Activated CD4-positive, alpha-beta T cell treated with anti-CD3 and anti-CD28 coated beads for 24 hours (primary cell): ENCODE measurements at places on chromosomes 11 and 22.
A peak's percentile ranks its signal among the peaks of the same experiment; 100 is the strongest.

GRCh38 chr22:44024288-44024921 lies at the start of gene PARVB:
Gene PARVB, plus strand, starts transcription at chr22:44024302. Its CDS starts 38 bp downstream, at chr22:44024340.
- DNase-seq, result no peak

GRCh38 chr22:31344256-31344577 lies 1.9 kb downstream of the PATZ1 start:
- DNase-seq, result no peak

GRCh38 chr22:17726006-17726927 lies 48.0 kb downstream of the BID start:
- no peak for DNase-seq

DNA sequence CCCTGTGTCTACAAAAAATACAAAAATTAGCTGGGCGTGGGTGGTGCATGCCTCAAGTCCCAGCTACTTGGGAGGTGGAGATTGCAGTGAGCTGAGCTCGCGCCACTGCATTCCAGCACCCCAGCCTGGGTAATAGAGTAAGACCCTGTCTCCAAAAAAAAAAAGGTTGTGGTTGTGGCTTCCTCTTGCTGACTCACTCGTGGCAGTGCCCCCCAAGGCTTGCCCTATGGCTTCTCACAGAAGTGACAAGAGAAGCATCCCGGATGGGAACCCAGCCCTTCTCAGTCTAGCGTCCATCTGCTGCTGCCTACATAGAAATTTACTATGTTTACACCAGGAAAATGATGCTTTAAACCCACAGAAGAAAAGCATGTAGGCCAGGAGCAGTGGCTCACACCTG lies 68.5 kb upstream of the PITPNB start:
- no peak for DNase-seq

DNA sequence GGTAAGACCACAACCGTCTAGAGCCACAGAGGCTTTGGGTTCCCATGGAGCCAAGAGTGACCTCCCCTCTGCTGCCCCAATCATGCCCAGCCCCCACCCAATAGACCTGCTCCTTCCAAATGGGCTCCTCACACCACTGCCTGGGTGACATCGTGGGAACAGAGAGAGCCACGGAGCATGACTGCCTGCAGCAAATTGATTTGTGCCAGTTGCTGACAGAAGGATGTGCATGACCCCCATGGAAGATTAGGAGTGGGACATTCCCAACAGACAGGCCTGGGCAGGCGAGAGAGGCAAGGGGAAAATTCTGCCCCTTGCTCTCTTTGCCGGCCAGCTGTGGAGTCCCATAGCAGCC lies 88.5 kb downstream of the TENM4 start:
- DNase-seq, result no peak

DNA sequence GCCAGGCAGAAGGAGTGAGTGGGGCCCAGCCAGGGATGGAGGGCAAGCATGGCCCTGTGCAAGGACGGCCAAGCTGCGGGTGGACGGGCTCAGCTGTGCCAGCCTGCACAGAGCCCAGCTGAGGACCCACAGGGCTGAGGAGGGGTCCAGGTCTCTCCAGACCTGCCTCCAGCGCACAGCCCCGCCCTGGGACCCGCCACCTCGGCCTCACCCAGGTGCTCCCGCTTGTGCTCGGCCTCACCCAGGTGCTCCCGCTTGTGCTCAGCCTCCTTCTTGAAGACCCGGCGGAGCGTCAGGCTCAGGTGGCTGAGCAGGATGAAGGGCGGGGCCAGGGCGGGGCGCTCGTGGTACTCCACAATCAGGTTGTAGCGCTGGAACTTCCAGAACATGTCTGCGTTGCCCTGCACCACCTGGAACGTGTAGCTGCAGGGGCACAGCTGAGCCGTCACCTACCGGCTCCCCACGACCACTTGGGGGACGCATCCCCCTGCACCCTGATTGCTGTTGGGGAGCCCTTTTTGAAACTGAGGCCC lies 6.4 kb downstream of the TSSC4 start:
- no peak for DNase-seq

- no peak for DNase-seq
Measured at GRCh38 chr11:110711448-110711775, 825 bp downstream of the ARHGAP20 start.

DNA sequence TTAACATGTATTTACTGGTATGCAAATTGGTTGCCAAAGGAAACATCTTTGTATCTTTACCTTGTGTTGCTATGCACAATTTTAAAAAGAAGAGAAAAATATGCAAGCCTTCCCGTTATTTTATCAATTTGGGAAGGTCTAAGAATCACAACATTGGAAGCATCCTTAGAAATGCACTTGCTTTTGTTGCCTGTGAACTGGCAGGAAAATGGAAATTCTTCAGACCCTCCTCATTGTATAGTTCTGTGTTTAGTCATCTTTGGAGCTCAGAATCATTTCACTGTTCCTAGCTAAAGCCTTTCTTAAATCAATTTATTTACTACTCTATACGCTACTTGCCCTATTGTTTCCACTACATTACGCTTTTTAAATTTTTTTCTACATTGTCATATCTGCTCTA lies 574.5 kb downstream of the DLG2 start:
- no peak for DNase-seq

GRCh38 chr11:57515332-57516060 lies at the start of gene SLC43A1:
Gene SLC43A1, minus strand, starts transcription at chr11:57515702. Its CDS starts 1,591 bp downstream, at chr11:57514111.
- DNase-seq, result peak; percentile 37

- DNase-seq, result no peak
Measured at GRCh38 chr22:42769574-42770447, 49.1 kb upstream of the A4GALT start.

GRCh38 chr11:67592880-67593564 lies 9.4 kb downstream of the GSTP1 start:
- no peak for DNase-seq

- no peak for DNase-seq
Measured at GRCh38 chr11:9992306-9992705, 301.7 kb downstream of the SBF2 start.

- DNase-seq, result no peak
Measured at GRCh38 chr11:3137486-3138177, 27.5 kb downstream of the OSBPL5 start.

- DNase-seq, result no peak
Measured at GRCh38 chr22:25346859-25347751, 127.7 kb downstream of the CRYBB2 start.

DNA sequence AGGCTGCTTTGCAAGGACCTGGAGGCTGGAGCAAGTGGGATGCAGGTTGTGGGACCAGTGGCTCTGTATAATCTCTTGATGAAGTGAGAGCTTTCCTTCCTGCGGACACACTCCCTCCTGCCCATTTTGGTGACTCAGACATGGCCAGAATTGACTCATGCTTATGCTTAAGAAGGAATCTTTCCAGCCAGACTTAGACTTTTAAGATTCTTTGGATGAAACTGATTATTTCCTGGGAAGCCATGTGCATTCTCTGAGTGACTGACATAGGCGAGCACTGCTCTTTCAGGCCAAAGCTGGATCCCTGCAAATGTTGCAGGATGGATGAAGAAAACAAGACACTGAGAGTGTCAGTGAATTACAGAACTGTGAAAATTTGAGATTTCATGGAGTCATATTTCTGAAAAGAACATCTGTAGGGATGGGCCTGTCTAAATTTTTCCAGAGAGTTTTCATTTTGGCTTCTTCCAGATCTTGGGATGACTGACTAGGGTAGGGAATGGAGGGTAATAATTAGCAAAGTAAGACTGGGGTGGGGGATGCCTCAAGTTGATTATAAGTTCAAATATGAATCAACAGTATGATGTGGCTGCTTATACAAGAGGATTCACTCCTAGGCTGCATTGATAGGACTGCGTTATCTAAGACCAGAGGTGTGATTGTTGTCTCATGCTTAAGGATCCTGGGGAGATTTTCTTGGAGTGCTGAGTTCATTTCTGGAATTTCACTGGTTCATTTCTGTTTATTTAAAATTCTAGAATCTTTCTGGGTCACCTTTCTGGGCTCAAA lies 195.8 kb downstream of the HIPK3 start:
- no peak for DNase-seq

- no peak for DNase-seq
Measured at GRCh38 chr11:86483940-86484794, 109.5 kb downstream of the CCDC81 start.

GRCh38 chr22:40635940-40636379 lies 559 bp downstream of the MRTFA start:
- no peak for DNase-seq

- DNase-seq, result no peak
Measured at GRCh38 chr11:32094923-32095322, 4.0 kb downstream of the RCN1 start.

DNA sequence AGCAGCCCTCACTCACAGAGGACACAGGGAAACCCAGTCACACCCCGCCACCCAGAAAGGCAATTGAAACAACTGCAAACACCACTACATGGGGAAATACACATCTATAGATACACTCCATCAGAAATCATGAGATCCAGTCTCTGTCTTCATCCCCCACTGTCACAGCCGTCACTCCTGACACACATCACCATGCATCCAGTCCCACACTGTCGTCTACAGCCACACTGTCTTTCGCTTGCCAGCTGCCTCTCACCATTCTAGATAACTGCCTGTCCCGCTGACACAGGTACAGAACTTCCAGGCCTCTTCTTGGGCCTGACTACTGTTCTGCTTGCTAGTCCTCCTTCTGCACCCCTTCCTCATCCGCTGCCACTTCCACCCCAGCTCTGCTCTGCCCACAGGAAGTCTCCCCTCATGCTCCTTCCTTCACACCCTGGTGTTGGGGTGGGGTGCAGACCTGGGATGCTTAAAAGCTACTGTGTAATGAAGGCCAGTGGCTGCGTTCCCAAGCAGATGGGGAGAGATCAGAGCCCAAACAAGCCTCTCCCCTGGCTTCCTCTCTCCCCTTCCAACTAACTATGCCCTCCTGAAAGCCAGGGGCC lies 42.6 kb downstream of the SLC22A12 start:
- DNase-seq, result no peak

- no peak for DNase-seq
Measured at GRCh38 chr11:94593030-94593429, 25.9 kb downstream of the PIWIL4 start.

DNA sequence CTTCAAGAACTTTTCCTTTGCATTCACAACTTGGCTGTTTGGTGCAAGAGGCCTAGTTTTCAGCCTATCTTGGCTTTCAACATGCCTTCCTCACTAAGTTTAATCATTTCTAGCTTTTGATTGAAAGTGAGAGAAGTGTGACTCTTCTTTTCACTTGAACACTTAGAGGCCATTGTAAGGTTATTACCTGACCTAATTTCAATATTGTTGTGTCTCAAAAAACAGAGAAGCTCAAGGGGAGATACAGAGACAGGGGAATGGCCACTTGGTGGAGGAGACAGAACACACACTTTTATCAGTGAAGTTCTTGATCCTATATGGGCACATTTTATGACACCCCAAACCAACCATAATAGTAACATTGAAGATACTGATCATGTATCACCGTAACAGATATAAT lies 532.3 kb downstream of the DLG2 start:
- no peak for DNase-seq

DNA sequence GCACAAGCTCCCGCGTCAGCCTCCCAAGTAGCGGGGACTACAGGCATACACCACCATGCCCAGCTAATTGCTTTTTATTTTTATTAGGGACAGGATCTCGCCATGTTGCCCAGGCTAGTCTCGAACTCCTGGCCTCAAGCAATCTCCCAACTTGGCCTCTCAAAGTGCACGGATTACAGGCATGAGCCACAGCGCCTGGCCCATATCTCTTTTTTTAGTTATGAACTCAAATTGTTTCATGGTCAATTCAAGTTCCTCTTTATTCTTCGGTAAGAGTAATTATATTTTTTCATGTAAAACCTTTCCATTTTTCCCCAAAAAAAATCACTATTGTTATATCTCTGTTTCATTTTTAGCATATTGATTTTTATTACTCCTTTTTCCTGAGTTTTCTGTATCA lies 25.5 kb downstream of the FCHSD2 start:
- no peak for DNase-seq

DNA sequence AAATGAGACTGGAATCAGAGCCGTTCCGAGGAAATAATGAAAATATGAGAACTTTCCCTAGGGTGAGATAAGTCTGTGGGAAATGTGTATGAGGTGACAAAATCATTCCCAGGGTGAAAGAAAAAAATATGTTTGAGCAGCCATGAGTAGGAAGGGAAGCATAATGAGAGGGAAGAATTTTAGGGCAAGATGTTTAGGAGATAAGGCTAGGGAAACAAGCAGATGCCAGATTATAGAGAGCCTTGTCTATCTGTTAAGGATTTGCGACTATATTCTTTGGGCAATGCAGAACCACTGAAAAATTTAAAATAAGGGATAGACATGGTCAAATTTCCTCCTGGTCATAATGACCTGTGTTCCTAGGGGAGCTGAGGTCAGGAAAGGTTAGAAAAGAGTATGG lies 54.4 kb downstream of the STIM1 start:
- DNase-seq, result no peak

- no peak for DNase-seq
Measured at GRCh38 chr22:19059481-19060278, 62.5 kb downstream of the DGCR2 start.

DNA sequence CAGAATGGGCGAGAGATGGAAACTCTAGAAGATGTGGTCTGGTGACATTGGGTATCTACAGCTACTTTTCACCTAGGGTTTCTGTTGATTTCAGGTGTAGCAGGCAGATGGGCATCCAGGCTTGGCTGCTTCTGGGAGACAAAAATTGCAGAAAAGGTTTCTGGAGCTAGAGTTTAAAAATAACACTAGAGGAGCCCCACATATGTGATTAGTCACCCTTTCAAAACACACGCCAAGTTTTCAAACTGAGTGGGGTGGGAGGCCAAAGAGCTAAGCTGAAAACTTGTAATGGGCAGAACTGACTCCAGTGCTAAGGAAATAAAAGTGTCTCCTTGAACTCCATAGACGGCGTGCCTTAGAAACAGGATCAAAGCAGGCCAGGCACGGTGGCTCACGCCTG lies 80.8 kb downstream of the GRK3 start:
- DNase-seq, result no peak

GRCh38 chr22:23192558-23192957 lies 12.2 kb downstream of the BCR start:
- DNase-seq, result no peak

GRCh38 chr22:43411040-43411868 lies 560 bp upstream of the MPPED1 start:
- no peak for DNase-seq

GRCh38 chr11:86234831-86235461 lies 9.6 kb upstream of the EED start:
- no peak for DNase-seq

GRCh38 chr11:10021563-10021962 lies 272.5 kb downstream of the SBF2 start:
- no peak for DNase-seq

GRCh38 chr11:35305670-35306382 lies 113.5 kb downstream of the SLC1A2 start:
- no peak for DNase-seq

- no peak for DNase-seq
Measured at GRCh38 chr11:12856338-12856737, 152.8 kb upstream of the RASSF10 start.

DNA sequence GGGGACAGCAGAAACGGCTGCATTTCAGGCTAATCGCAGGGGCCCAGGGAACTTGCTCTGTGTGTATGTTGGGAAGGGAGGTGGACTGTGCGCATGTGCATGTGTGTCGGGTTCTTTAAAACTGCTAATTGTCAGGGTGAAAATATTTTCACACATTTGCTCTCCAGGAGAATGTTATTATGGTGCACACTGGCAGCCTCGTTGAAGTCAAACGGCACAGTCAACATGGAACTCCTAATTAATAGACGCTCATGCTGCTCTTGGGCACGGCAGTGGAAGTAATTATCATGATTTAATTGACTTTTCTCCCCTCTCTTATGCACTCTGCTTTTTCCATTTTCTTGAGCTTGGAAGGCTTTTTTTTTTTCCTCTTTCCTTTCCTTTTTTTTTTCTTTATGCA lies 92.6 kb downstream of the TSPAN18 start:
- no peak for DNase-seq

GRCh38 chr11:117931971-117932370 lies 2.8 kb upstream of the TMPRSS13 start:
- DNase-seq, result no peak

- DNase-seq, result no peak
Measured at GRCh38 chr11:70928854-70929598, 323.4 kb downstream of the SHANK2 start.
